ENCODE measurements at places on chromosomes 12 and 14.

DNA sequence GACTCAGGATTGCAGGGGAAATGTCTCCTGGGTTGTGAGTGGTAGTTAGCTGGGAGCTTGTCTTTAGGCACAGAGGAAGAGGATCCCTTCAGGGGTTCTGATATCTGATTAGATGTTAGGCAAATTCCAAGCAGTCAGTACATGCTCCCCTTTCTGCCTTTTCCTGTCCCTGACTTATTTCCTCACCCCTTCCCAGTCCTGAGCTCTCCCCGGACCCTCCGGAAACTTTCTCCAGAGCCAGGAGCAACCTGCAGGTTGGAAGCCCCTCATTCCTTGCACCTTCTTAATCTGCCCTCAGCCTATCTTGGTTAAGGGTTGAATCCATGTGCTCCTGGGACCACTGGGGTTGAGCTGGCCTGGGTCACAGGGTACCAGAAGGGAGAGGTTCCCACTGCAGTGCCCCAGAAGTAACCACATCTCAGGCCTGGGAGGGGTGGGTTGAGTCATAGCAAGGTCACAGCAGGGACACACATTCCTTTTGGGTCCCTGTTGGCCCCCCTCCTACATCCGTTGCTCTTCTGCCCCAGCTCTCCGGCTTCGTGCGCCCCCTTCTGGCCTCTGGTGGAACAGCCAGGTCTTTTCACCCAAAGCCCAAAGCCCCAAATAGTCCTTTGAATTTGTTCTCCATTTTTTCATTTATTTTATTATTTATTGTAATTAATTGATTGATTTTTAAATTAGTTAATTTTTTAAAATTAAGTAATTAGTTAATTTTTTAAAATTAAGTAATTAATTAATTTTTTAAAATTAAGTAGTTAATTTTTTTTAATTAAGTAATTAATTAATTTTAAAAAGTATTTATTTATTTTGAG, 1.8 kb downstream of the IGFBP6 start:
- peak; percentile 78 for DNase-seq

- DNase-seq: no peak
These were observed 21.9 kb upstream of the PTGR2 start for GRCh38 chr14:73829526-73830431.

DNA sequence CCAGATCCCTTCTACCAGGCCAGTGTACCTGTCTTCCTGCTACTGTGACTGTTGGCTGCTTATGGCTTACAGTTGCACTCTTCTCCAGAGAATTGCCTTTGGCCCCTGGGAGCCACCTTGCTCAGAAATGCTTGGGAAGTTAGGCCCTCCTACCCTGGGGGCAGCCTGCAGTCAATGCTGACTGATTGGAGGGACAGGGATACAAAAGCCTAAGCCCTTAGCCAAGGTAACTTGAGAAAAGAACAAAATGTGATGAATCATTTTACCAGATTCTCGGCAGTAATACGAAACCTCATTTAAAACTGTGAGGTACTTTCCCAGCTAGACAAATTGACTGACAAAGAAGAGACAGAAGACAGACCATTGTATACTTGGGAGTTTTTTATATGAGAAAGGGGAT, 47.3 kb downstream of the PTCSC3 start:
- no peak for DNase-seq

DNA sequence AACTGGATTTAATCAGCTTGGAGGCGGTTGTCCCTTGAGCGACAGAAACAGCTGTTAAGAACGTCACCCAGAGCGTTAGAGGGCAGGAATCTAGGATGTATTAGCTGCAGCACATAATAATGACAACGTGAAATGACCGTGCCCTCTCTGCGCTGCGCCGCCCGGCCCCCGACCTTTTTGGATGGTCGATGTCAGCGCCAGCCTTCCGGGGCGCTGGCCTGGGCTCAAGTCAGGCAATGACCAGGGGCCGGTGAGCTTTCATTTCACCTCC, 427 bp upstream of the TMEM120B start:
- DNase-seq: no peak

- no peak for DNase-seq
These were observed 138.7 kb downstream of the PRKCH start for GRCh38 chr14:61460063-61460462.

DNA sequence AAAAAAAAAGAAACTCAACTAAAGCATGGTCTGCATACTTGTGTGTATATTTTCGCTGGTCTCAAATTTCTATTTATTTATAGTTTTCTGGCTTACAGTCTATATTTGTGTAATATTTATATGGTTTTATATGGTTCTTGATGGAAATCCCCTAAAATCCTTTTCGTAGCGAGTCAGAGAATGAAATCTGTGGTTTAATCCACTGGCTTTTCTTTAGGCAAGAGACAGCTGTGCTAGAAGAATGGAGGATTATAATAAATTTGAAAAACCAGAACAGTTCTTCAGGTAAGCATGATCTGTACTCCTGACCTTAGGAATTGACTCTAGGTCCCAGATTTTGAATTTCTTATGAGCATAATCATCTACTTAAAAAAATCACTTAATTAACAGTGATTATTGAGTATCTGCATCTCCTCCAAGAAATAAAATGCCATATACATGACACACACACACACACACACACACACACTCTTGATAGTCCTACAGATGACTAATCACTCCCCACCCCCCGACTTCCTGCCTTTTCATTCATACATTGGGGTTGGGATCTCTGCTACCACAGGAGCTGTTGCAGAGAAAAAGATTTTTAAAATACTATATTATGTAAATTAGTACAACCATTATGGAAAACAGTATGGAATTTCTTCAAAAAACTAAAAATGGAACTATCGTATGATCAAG, 113.4 kb downstream of the CRADD start:
- DNase-seq: no peak

DNA sequence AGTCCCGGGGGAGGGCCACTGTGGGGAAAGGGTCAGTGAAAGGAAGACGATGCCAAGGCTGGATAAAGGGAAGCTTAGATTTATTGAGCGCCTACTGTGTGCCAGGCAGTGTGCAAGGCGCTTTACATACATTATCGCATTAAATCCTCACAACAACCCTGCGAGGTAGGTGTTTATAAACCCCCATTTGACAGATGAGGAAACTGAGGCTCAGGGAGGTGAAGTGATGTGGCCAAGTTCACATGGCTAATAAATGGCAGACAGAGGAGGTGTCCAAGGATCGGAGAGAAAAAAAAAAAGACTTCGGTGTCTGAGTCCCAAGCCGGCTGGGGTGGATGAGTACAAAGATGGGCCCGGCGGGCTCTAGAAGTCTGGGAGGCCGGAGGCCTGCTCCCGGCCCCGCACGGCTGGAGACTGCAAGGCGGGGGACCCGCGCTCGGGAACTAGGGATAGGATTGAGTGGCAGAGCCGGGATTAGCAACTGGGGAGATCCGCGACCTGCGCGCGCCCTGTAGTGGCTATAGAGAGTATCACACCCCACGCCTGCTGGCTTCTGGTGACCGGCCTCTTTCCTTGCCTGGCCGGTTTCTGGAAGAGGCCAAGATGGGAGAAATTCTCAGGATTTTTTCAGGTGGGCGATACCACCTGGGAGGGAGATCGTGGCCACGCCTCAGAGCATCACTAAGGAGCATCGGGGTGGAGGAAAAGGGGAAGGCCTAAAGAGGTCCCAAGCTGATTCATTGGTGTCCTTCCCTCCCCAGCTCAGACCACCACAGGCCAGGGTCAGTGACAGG, 3.9 kb downstream of the DDN start:
- no peak for DNase-seq

GRCh38 chr12:54139019-54139418, 49.8 kb downstream of the SMUG1 start:
- no peak for DNase-seq

GRCh38 chr12:109057376-109057775, 5.0 kb downstream of the USP30 start:
- no peak for DNase-seq

DNA sequence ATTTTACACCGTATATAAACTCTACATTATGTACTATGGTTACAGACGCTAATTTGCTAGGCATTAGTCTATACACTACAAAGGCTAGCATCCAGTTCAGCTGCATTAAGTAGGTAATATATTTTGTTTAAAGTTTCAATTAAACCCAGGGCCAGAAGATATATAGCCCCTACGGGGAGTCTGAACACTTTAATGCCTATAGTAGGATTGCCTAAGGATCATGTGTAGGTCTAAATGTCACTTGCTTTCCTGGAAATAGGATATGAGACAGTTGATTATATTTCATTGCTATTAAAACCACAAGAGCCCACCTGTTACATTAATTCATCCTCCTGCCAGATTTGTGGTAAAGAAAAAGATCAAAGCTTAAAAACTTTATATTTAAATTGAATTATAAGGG, 286.9 kb downstream of the TMTC2 start:
- no peak for DNase-seq

GRCh38 chr12:121620333-121620891, 5.9 kb upstream of the ORAI1 start:
- DNase-seq: no peak

DNA sequence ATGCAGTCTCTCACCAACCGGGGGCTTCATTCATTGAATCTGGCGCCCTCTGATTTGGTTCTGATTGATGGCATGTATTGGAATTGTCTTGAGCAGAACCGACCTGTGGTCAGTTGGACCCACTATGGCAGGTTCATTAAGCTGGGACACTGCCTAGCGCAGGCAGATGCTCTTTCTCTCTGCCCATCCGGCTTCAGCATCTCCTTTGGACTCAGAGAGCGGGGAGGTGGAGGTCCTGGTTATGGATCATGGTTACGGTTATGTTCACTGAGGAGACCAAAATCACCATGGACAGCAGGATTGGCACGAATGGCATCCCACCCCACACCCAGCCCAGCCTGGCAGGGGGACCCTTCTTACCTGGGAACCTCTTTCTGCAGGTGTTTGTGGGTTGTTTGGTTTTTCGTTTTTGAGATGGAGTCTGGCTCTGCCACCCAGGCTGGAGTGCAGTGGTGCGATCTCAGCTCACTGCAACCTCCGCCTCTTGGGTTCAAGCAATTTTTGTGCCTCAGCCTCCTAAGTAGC, 16.4 kb upstream of the BCL7A start:
- no peak for DNase-seq

GRCh38 chr12:111011999-111012600, 91.7 kb upstream of the MYL2 start:
- DNase-seq: no peak

All from activated CD8-positive, alpha-beta memory T cell treated with anti-CD3 and anti-CD28 coated beads for 4 hours (primary cell).